Activated CD4-positive, alpha-beta T cell treated with anti-CD3 and anti-CD28 coated beads for 4 hours (primary cell): ENCODE measurements at places on chromosomes 4 and X.

GRCh38 chr4:158161551-158162354 lies 11.1 kb downstream of the GASK1B start:
- DNase-seq, result no peak

DNA sequence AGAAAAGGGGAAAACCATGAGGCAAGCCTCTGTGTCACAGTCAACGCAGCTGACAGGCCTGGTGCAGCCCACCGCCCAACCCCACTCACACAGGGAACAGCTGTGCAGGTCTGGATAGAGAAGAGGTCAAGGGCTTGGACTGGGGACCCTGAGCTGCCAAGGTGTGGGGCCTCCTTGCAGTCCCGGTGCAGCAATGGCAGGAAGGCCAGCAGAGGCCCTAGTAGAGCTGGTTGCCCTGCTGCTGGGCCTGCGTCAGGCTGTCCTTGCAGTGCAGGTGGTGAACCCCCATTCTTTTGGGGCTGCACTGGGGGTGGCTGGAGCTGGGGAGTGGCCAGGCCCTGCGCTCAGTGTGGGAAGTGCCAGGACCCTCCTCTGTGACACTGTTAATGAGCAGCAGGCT lies 482.0 kb downstream of the SMARCA1 start:
- DNase-seq, result no peak

DNA sequence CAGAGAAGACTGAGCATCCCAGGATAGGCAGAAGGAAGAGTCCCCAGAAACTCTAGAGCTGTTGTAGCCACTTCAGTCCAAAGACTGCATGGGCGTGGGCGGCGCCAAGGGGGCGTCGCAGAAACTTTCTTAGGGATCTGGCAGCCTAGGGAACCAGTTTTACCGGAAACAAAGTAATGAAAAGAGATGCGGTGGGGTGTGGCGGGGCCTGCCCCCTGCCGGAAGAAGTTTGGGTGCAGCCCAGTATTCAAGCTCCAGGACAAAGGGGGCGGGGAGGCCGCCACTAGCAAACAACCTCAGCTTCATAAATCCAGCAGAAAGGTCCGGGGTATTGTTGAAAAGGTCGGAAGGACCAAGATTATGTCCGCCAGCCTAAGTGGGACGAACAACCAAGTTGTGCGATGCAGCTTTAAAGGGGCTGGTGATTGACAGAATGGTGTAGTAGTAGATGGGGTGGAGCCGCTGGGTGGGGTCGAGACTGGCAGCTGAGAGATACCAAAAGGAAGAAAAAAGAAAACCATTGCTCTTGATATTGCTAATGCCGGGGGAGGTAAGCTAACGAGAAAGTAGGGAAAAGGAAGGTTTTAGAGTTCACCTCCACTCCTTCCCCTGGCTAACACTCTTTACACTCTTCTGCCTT lies 190.5 kb downstream of the RRAGB start:
- DNase-seq, result peak; percentile 10

DNA sequence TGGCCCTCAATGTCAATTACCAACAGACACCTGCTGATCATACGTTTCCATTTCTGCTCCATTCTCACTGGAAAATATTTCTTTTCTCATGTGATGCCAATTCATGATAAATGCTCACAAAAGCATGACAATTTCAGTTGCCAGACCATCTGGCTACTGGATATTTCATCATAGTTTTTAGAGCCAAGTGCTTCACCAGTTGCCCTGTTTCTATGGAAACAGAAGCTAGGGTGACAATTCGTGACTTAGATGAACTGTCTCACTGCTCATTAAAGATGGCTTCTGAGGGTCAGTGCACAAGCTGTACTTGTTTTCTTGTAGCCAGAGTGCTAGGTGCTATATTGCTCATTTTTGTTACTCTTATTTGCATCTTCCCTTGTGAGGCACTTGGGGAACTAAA lies 184.9 kb downstream of the COMMD8 start:
- DNase-seq, result no peak

- no peak for DNase-seq
These were observed 40.0 kb downstream of the TXK start for GRCh38 chr4:48093991-48094416.

DNA sequence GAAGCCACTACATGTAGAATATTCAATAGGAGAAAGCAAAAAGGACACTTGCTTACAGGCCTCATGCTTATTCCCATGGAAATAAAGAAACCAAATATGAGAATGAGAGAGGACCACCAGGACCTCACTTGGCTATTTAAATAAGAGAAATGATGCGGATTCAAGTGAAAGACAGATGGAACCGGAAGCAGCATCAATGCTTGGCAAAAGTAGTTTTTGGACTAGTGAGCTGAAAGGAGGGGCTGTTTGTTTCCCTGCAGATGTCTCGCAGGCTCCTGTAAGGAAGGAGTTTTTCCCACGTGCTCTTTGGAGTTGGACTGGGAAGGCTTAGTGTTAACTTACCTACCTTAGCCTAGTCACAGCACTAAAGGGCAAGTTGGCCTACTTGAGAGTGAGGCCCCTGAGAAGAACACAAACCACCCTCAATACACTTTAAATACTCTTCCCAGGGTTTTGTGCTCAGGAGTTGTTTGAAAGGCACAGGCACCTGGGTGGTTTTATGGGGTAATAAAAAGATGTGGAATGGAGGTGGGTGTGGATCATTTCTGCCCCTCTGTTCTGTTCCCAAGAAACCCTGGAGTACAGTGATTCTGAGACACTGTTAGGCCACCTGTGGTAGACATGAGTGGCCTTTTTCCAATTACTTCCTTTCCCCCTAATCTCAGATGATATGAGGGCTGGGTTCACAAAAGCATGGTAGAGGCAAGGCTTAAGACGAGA lies 113.3 kb upstream of the C1GALT1C1 start:
- DNase-seq, result no peak

- DNase-seq, result no peak
These were observed 13.7 kb upstream of the CLTRN start for GRCh38 chrX:15678339-15678738.

GRCh38 chrX:148567229-148567628 lies 66.8 kb downstream of the AFF2 start:
- DNase-seq, result no peak

- no peak for DNase-seq
These were observed 47.0 kb downstream of the FTHL17 start for GRCh38 chrX:31024866-31025265.

DNA sequence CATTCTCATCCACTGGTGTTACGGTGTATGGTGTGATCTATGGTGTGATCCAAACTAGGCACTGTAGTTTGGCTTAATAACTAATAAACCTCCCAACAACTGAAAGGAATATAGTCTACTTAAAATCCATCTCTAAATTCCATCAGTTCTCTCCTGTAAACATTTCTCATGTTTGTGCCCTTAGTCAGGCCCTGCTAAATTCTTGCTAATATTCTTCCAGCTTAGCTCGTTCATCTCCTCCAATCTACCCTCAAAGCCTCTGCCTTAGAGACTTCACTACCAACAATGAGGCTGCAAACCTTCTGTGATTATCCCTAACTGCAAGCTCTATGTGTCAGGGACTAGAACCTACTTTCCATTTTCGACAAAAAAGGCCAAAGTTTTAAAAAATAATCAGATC lies 28.1 kb downstream of the ZAR1 start:
- DNase-seq, result no peak

GRCh38 chr4:124201636-124202035 lies 510.9 kb downstream of the ANKRD50 start:
- DNase-seq, result no peak

DNA sequence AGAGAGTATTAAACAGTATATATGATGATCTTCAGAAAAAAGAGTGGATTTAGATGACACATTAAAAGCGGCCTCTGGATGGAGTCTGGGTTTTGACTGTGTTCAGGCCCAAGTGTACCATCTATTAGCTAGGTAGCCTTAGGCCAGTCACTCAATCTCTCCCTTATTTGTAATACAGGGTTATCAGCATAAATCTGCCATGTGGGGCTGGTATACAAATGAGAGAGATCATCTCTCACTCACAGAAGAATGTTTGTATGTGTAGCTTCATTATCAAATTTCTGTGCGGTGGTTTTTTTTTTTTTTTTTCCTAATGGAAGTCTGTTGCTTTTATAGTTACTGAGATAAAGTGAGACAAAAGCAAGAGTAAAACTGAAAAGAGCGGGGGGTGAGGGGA lies 12.7 kb downstream of the SLC2A9 start:
- no peak for DNase-seq
